ENCODE measurements at places on chromosomes 5 and 9. TPM values are rescaled to one million over a fixed set of nuclear protein-coding genes. Genes with fewer than 3 reads are reported as not detected.

Gene SH2D3C
- 62.1 TPM for total RNA-seq

Gene DNAJC25
- total RNA-seq = 4.0 TPM

Gene C5orf22
- total RNA-seq = 12.7 TPM

Gene GMCL2
- not detected for total RNA-seq

Gene SH3PXD2B
- 19.5 TPM for total RNA-seq

Gene DRD1
- not detected for total RNA-seq

Gene SNX24
- 8.7 TPM for total RNA-seq

Gene ANXA2R
- 3.1 TPM for total RNA-seq

Gene FST
- total RNA-seq = 17.3 TPM

Gene HK3
- not detected for total RNA-seq

Gene NAIF1
- 9.0 TPM for total RNA-seq
